Urinary bladder (tissue), 4 donors: ENCODE measurements at places on chromosomes 5 and 9. TPM values are rescaled to one million over a fixed set of nuclear protein-coding genes. Genes with fewer than 3 reads are reported as not detected.

GRCh38 chr5:142357469-142358090 is 32.8 kb upstream of the SPRY4 start:
- DNase-seq = no peak

GRCh38 chr9:136019041-136019680 is 58.0 kb upstream of the UBAC1 start:
- DNase-seq = no peak

Gene TAF11L10
- polyA plus RNA-seq = not detected

DNA sequence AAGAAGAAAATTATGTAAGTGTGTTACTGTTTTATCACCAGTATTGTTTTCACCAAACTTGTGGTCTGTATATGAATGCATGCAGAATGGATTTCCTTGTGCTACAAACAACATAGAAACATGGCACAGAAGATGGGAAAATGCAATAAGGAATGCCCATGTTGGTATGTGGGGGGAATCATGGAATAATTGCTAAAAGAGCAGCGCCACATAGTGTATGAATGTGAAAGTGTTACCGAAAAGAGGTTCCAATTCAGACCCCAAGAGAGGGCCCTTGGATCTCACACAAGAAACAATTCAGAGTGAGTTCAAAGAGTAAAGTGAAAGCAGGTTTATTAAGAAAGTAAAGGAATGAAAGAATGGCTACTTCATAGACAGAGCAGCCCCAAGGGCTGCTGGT is 26.4 kb upstream of the TYRP1 start:
- no peak for DNase-seq

DNA sequence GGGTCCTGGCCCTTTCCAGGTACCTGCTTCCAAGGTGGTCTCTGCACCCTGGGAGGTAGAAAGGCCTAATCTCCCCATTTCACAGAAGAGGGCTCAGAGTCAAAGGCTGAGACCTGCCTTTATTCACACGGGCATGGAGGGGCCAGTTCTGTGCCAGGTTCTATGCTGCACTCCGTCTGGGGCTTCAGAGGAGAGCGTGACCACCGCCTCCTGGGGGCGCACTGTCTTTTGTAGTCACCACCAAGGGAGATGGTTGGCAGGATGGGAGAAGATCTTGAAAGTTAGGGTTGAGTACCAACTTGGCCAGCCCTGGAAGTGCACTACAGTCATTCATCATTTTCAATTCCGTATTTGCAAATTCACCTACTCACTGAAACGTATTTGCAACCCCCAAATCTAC is 23.7 kb upstream of the PRDM12 start:
- DNase-seq = no peak

DNA sequence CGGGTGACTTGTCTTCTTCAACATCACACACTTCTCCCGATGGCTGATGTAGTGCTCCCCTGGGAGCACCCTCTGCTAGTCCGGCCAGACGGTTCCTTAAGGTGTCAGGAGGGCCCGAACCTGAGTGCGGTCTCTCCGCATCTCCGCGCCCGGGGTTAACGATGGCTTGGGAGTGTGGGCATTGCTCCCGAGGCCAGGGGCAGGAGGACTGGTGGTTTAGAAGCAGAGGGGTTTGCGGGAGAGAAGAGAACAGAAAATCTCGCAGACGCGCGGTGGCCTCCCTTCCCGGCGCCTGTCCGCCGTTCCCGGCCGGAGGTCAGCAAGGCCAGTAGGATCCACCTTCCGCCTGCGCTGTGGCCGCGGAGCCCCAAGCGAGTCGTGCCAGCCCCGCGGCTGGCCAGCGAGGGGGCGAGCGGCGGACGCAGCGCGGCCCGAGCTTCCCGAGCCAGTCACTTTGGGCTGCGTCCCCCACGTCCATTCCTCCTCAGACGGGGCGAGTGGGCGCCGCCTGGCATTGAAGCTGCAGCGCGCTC is 700 bp downstream of the CDO1 start:
- no peak for DNase-seq

DNA sequence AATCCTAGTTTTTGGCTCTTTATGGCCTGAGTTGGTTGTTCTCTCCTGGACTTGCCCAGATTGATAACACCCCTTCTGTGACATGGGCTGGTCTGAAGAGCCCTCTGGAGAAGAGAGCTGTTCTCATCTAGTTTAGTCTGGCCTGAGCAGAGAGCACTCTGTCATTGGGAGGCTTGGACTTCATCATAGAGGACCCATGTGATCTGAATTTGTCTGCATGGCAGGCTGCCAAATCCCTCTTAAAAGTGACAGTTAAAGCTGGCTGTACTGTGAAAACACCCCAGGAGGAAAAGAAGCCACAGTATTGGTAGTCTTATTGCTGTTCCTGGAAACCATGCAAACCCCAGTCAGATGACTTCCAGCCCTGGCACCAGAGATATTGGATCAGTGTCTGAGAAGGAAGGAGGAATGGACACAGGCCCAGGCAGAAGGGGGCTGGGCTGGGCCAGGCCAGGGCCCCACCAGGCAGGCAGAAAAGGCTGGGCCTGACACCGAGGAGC is 3.7 kb upstream of the WDR31 start:
- peak; percentile 82 for DNase-seq

- no peak for DNase-seq
These were observed 56.6 kb downstream of the MAST4 start for GRCh38 chr5:66652818-66653217.

DNA sequence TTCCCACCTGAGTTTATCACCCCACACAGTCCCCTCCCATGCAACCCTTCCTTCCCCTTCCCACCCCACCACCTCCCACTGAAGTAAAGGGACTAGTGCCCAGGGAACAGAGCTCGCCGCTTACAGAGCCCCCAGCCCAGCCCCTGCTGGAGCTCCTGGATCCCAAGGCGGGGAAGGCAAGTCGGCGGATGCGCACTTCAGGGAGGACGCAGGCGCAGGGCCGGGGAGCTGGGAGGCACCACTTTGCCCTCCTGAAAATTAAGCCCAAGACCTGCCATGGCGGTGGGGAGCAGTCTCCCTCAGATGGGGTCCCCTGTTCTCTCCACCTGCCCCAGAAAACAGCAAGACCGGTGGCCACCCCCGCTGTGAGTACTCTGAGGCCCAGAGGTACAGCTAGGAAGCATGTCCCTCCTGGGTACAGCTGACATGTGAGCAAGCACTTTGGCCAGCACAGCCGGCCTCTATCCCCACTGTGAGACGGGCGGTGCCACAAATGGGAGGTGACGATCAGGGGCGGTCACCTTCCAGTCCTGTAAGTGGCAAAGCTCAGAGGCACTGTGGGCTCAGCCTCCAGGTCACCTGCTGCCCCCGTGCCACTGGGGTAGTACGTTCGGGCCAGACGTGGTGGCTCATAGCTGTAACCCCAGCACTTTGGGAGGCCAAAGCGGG is 45.9 kb downstream of the COL23A1 start:
- no peak for DNase-seq

DNA sequence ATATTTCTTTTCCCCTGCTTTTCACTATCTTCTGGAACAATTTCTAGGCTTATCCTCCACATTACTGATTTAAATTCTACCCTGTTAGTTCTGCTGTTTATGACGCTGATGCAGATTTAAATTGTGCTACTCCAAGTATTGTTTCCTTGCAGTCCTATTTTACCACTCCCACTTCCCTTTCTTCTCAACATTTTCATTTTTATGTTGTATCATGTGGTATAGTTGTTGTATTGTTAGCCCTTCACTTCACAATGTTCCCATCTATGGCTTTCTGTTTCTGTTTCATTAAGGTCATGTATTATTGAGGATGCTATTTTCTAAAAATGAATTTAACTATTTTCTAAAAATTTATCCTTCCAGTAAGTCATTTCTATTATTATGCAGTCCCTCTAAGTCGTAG is 254.4 kb downstream of the NDUFS4 start:
- no peak for DNase-seq

DNA sequence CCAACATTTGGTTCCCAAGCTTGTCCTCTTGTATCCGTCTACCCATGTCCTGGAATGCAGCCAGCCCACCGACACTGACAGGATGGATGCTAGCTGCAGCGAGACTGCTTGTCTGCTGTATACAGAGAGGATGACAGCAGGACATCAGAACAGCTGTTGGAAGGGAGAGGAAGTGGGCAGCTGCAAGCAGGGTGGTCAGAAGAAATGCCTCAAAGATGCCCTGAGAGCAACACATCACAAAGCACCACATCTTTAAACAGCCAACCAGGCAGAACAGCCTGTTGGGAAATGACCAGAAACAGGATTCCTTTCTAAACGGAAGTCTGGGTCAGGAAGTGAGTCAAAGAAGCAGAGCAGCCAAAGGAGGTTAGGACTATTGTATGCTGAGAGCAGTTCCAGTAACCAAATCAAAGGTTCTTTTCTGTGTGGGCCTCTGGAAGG is 219.1 kb downstream of the NDUFS4 start:
- no peak for DNase-seq

- DNase-seq = no peak
These were observed 102.6 kb downstream of the PDE4D start for GRCh38 chr5:59790776-59791475.

- DNase-seq = no peak
These were observed 42.5 kb upstream of the RIC1 start for GRCh38 chr9:5586391-5586802.

DNA sequence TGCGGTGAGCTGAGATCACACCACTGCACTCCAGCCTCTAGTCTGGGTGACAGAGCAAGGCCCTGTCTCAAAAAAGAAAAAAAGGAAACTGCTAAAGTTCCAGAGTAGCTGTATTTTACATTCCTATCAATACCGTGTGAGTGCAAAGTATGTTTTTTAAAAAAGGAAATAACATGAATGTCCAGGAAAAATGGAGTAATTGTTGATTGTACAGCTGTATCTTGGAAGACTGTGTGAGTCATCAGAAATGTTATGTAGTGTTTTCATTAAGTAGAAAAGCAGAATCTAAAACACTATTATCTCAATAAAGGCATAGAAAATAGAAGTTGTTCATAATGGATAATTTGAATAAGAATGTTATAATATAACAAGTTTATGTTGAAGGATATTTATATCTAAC is 53.9 kb downstream of the ZCCHC7 start:
- DNase-seq = no peak

Gene DCTN4
- 29.4 TPM for polyA plus RNA-seq

Gene TLE4
- 28.7 TPM for polyA plus RNA-seq

- DNase-seq = no peak
These were observed 320.6 kb upstream of the BRINP1 start for GRCh38 chr9:119689879-119690278.
